Naive thymus-derived CD8-positive, alpha-beta T cell (primary cell): ENCODE measurements at places on chromosomes 7 and 10.

DNA sequence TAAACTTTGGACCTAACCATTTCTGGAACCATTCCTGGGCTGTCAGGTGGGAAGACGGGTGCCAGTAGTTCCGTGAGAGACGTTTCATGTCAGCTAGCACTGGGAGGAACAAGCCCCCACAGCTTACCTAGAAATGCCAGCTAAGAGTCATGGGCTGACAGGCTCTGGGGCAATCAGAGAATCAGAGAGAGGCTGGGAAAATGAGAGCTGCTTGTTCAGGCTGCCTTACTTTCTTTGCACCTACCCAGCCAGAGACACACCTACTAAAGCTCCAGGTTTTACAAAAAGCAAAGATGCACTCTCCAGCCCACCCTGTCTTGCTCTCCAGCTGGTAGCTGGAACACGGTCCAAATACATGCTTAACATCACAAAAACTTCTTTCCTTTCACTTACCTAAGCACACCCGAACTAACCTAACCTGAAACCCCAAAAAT is 688 bp downstream of the PTN start:
- DNase-seq = no peak
- peaks cover 6% of the 10 kb centered on the region for H3K27me3 ChIP-seq
- no peaks in the 10 kb centered on the region for H3K36me3 ChIP-seq
- H3K4me1 ChIP-seq = peaks cover 6% of the 10 kb centered on the region
- no peak overlapping the region for H3K4me3 ChIP-seq

GRCh38 chr10:125125951-125126735 is 34.2 kb downstream of the CTBP2 start:
- H3K4me1 ChIP-seq = peaks cover 6% of the 10 kb centered on the region
- H3K27me3 ChIP-seq = no peaks in the 10 kb centered on the region
- no peak overlapping the region for H3K27ac ChIP-seq
- no peaks in the 10 kb centered on the region for H3K36me3 ChIP-seq
- no peak overlapping the region for H3K4me3 ChIP-seq

DNA sequence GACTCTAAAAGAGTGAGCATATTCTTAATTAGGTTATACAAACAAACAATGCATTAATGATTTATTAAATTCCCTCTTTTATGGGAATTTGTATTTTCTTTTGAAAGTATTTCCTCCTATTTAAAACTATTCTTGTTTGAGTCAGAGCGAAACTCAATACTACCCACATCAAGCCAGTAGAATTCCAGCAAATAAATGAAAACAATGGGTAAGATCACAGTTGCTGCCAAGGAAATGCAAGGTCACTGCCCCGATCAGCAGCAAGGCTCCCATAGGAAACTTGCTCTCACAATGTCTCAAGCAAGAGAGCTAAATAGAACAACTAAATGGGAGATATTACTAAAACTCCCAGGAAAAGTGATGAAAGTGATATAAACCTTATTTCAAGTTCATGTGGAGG is 206.3 kb downstream of the THSD7A start:
- no peak overlapping the region for H3K27ac ChIP-seq
- DNase-seq = no peak
- no peaks in the 10 kb centered on the region for H3K27me3 ChIP-seq
- no peaks in the 10 kb centered on the region for H3K4me1 ChIP-seq

DNA sequence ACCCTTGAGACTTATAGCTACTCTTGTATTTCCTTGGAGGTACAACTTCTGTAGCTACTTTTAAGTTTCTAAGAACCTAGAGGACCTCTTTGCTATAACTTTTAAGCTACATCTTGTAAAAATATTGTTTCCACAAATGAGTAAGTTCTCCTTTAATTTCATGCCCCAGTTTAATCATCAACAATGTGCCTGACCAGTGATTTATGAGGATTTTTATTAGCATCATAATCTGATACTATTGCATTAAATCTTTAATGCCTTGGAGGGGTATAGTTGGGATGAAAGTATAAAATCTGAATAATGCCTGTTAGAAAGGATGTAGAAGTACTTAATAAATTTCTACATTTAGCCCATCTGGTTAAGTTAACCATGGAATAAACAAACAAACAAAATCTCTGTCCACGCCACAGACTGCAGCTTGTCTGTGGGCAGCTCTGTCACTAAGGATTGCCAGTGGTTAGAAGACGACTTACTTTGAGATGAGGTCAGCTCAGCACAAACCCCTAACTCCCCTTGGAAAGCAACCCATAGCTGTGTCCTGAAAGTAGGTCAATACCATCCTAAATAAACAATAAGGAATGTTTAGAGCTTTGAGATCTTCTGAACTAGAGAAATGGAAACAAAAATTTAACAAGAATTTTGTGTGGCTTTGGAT is 18.3 kb downstream of the UBE2D1 start:
- H3K27me3 ChIP-seq = no peaks in the 10 kb centered on the region
- DNase-seq = no peak
- H3K4me1 ChIP-seq = peaks cover 56% of the 10 kb centered on the region
- H3K36me3 ChIP-seq = peaks cover 4% of the 10 kb centered on the region
- no peak overlapping the region for H3K27ac ChIP-seq

DNA sequence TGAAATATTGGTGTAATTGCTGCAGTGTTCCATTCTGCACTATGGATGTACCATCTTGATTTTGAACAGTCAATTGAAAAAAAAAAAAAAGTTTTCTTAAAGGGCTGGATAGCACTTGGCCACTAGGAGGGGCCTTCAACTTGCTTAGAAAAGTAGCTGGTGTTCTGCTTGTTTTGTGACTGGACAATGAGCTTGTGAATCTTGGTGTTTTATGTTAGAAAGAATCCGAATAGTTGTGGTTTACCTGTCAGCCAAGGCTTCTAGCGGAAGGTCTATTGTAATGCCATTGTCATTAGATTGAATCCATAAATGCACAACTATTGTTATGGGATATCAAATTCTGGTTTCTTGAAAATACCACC is 77.1 kb downstream of the BMPER start:
- H3K36me3 ChIP-seq = no peaks in the 10 kb centered on the region
- H3K4me1 ChIP-seq = no peaks in the 10 kb centered on the region
- DNase-seq = no peak
- H3K4me3 ChIP-seq = no peak overlapping the region

DNA sequence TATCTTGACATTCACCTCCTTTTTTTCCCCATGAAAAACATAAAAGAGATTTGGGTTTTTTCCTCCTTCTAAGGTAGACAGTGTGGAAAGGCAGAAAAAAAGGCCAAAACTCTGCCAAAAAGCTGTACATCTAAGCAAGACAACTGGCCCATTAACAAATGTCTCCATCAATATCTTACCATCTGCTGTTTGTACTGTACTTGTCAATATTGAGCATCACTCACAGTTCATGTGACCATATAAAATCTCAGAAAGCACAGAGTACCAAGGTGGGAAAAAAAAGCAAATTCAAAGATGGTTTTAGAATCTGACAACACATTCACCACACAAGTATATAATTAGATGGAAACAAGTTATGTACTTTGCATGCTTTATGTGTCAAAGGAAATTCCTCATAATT is 52.6 kb downstream of the CACNA2D1 start:
- H3K27ac ChIP-seq = no peak overlapping the region
- no peaks in the 10 kb centered on the region for H3K4me1 ChIP-seq
- no peak overlapping the region for H3K4me3 ChIP-seq
- no peaks in the 10 kb centered on the region for H3K36me3 ChIP-seq
- DNase-seq = no peak

DNA sequence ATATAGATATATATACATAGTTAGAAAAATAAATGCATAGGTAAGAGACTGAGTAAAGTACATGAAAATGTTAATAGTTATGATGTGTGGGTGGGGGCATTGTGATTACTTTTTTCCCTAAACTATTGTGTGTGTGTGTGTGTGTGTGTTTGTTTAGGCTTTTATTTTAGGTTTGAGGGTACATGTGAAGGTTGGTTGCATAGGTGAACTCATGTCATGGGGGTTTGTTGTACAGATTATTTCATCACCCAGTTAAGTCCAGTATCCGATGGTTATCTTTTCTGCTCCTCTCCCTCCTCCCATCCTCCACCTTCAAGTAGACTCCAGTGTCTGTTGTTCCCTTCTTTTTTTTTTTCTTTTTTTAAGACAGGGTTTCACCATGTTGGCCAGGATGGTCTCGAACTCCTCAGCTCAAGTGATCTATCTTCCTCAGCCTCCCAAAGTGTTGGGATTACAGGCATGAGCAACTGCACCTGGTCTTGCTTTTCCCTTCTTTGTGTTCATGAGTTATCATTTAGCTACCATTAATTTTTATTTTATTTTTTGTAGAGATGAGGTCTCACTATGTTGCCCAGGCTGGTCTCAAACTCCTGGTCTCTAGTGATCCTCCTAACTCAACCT is 1.9 kb upstream of the RUFY2 start:
- no peaks in the 10 kb centered on the region for H3K27me3 ChIP-seq
- no peak overlapping the region for H3K27ac ChIP-seq
- H3K36me3 ChIP-seq = no peaks in the 10 kb centered on the region
- no peak overlapping the region for H3K4me3 ChIP-seq
- peaks cover 9% of the 10 kb centered on the region for H3K4me1 ChIP-seq

- H3K4me3 ChIP-seq = no peak overlapping the region
- H3K27me3 ChIP-seq = no peaks in the 10 kb centered on the region
- H3K27ac ChIP-seq = no peak overlapping the region
- H3K4me1 ChIP-seq = no peaks in the 10 kb centered on the region
- no peak for DNase-seq
Measured at GRCh38 chr10:20683345-20683744, 213.8 kb downstream of the NEBL start.

- no peak for DNase-seq
- H3K27ac ChIP-seq = no peak overlapping the region
- H3K4me1 ChIP-seq = no peaks in the 10 kb centered on the region
- H3K27me3 ChIP-seq = peaks cover 2% of the 10 kb centered on the region
- H3K4me3 ChIP-seq = no peak overlapping the region
- no peaks in the 10 kb centered on the region for H3K36me3 ChIP-seq
Measured at GRCh38 chr10:10222304-10222841, 795.3 kb upstream of the CELF2 start.

DNA sequence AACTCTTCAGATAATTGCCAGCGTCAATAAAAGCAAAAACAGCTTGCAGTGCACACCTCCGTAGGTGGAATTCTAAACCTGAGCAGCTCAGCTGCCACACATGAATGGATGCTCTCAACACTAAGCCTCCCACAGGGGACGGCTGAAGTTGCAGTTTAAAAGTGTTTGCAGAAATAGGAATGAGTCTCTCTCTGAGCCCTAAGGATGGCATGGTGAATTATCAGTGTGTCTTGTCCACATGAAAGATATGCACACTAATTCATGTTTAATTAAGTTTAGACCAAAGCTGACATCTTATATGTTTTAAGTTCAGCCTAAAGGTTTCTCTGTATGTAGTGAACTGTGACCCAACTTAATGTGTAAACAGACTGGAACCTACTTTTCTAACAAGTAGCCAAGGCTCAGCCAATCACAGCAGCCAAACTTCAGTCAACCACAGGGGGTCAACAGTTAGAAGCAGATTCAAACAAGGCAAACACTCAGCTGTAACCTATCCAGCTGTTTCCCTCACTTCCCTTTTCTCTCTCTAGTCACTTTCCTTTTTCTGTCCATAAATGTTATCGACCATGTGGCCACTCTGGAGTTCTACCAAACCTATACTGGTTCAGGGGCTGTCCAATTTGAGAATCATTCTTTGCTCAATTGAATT is 38.1 kb downstream of the CTTNBP2 start:
- H3K4me3 ChIP-seq = no peak overlapping the region
- H3K36me3 ChIP-seq = no peaks in the 10 kb centered on the region
- no peaks in the 10 kb centered on the region for H3K4me1 ChIP-seq
- DNase-seq = no peak
- no peaks in the 10 kb centered on the region for H3K27me3 ChIP-seq

GRCh38 chr10:35300063-35300699 is 36.1 kb upstream of the CCNY start:
- H3K27ac ChIP-seq = no peak overlapping the region
- DNase-seq = no peak
- no peaks in the 10 kb centered on the region for H3K4me1 ChIP-seq
- peaks cover 39% of the 10 kb centered on the region for H3K27me3 ChIP-seq
- no peak overlapping the region for H3K4me3 ChIP-seq
- H3K36me3 ChIP-seq = peaks cover 9% of the 10 kb centered on the region

GRCh38 chr10:44195112-44196007 is 189.5 kb downstream of the CXCL12 start:
- no peak for DNase-seq
- no peaks in the 10 kb centered on the region for H3K36me3 ChIP-seq
- no peak overlapping the region for H3K27ac ChIP-seq
- peaks cover 17% of the 10 kb centered on the region for H3K27me3 ChIP-seq

DNA sequence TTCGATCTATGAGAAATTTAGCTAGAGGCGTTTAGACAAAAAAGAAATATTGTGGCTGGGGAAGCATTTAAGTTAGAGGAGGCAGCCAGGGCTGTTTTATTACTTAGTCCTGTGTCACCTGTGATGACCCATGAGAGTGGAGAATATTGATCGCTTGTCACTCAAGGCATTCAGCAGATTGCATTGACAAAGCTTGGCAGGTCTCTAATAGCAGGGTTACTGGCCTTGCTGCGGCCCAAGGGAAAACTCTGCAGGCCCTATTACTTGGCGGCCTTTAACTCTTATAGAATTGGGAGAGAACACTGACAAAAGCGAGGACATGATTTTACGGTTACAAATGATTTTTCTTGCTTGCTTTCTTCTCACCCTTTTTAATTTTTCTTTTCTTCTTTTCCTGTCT is 473.5 kb downstream of the AUTS2 start:
- no peak overlapping the region for H3K4me3 ChIP-seq
- no peaks in the 10 kb centered on the region for H3K4me1 ChIP-seq
- H3K27ac ChIP-seq = no peak overlapping the region
